Stimulated activated CD8-positive, alpha-beta memory T cell treated with anti-CD3 and anti-CD28 coated beads, Interleukin-12 subunit alpha, Interleukin-12 subunit beta, amount 100 ng/mL, for 1 hour (primary cell): ENCODE measurements at places on chromosomes 13 and 19.

GRCh38 chr19:54451331-54451871, 2.4 kb downstream of the LENG8 start:
- no peak for DNase-seq

- no peak for DNase-seq
These were observed 69.8 kb downstream of the KCNRG start for GRCh38 chr13:50085063-50085462.

DNA sequence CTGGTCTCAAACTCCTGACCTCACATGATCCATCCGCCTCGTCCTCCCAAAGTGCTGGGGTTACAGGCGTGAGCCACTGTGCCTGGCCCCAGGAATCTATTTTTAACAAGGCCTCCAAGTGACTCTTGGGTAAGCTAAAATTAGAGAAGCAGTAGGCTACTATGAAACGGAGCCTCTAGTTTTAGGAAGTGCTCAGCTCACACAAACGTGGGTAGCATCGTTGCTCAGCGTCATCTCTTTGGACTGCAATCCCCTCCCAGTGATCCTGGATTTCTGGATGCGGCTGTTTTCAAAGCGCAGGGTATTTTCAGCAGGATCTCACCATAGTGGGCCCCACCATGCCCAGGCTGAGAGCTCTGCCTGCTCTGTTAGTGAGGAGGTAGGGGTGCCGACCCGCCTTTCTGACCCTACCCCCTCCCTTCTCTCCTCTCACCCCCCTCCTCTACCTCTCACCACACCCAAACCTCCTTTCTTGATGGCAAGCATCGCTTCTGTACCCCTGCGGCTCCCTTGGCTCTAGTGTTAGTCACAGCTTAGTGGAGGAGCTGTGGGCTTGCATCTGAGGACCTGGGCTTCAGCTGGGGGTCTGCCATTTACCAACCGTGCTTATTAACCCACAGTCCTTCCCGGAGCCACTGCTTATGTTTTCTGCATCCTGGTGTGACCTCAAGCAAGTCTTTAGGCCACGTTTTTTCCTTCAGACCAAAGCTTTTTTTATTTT, 34.2 kb downstream of the GJA3 start:
- no peak for DNase-seq

DNA sequence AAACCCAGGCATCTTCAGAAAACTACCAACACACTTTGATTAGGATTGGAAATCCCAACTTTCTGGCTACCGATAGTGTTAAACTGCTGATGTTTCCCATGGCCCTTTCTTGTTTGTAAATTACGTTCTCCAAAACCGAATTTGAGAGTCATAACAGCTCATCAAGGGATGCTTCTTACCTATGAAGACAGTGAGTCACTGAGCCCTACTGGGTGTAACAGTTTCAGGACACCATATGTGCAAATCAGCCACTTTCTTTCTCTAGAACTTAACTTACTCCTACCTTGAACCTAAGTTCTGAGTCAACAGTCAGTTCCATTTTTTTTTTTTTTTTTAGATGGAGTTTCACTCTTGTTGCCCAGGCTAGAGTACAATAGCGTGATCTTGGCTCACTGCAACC, 410.1 kb upstream of the TSHZ3 start:
- DNase-seq = no peak

GRCh38 chr13:43528992-43529391, 257.8 kb downstream of the ENOX1 start:
- DNase-seq = no peak

GRCh38 chr13:111927181-111927540, 139.8 kb upstream of the SOX1 start:
- DNase-seq = no peak

DNA sequence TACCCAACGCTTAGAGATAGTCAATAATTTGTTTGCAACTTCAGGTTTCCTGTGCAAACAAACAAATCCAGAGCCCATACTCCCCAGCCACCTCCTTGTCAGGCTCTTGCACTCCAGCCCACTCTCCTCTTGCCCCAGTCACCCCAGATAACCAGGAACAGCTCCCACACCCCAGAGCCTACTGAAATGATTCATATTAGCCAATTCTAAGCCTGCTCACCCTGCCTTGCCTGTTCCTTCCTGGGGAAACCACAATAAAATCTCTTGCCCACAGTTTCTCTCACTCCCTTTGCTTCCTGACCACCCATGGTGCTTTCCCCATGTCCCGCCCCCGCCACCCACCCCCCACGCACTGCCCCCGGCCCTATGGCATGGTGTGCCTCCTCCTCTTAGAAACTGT, 3.8 kb upstream of the ACTL9 start:
- DNase-seq = peak; percentile 12

DNA sequence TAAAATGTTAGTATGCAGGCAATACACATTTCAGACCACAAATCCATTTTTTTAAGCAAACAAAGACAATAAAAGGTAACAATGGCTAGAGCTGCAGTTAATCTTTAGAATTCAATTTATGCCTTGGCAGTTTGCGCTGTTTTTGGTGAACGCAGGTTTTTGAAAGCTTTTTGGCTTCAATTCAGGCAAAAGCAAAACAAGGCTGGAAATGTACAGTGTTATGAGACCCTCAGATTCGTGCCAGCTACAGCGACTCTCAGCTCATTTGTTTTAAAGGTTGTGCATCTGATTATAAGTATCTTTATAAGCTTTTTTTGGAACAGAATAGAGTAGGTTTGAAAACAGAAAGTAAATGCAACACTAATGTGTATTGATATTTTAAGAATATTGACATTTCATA, 63.6 kb upstream of the SOX1 start:
- DNase-seq = no peak

- no peak for DNase-seq
These were observed 238.0 kb downstream of the GGACT start for GRCh38 chr13:100350601-100351000.

- no peak for DNase-seq
These were observed 472.0 kb downstream of the COG6 start for GRCh38 chr13:40127476-40127875.

DNA sequence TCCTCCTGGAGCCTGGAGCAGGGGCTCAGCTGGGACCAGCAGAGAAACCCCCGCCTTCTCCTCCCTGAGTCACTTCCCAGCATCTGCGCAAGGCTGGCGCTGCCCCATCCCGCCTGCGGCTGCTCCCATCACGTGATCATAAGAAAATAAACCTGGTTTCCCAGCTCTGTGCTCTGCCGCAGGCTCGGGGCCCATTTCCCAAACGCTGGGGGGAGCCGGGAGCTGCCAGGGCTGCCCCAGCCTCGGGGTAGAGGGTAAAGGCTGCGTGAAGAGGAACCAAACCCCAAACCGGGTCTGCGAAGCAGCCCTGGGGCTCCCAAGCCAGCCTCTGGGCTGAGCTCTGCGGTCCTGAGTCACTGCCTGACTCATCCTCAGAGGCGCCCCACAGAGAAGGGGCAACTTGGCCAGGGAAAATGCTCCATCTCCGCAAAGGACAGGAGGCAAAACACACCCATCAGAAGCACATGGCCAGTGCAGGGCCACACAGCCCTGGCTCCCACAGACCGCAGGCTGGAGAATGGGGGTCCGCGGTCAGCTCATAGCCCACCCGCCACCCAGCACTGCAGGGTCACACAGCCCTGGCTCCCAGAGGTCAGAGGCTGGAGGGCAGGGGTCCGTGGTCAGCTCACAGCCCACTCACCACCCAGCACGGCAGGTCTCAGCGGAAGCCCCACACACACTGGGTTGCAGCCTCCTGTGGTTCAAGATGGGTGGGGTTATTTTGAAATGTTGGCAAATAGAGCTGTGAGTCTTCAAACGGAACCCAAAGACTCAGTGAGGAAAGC, 67.1 kb downstream of the RASA3 start:
- DNase-seq = peak; percentile 60

GRCh38 chr13:31093145-31093885, 68.4 kb downstream of the HSPH1 start:
- DNase-seq = no peak

DNA sequence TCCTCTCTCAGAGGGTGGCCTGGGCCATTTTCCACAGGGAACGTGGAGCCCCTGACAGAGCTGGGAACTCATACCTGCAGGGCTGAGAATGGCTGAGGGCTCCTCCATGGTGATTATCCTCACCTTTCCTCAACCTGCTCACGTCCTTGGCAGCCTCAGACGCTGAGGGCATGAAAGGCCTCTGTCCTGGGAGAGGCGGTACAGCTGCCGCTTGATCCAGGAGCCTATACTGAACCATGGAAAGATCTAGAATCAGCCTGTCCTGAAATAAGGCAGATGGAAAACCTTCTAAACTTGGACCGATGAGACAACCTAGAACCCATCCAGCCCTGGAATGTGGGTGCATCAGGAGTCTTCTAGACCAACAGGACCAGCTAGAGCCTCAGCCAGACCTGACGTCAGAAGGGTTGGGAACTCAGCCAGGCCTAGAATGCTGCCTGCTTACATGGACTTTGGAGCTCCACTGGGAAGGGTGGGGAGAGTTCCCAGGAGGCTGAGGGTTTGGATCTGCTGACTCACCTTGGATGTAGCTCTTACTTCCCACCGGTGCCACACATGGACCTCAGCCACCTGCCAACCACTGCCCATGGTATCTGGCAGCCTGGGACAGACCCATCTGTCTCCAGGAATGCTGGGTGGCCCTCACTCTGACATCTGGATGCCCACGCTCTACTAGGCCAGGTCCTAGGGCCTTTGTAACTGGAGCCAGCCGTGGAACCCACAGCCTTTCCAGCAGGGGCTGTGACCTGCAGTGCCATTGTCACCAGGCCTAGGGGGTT, 7.5 kb downstream of the KCTD15 start:
- no peak for DNase-seq

DNA sequence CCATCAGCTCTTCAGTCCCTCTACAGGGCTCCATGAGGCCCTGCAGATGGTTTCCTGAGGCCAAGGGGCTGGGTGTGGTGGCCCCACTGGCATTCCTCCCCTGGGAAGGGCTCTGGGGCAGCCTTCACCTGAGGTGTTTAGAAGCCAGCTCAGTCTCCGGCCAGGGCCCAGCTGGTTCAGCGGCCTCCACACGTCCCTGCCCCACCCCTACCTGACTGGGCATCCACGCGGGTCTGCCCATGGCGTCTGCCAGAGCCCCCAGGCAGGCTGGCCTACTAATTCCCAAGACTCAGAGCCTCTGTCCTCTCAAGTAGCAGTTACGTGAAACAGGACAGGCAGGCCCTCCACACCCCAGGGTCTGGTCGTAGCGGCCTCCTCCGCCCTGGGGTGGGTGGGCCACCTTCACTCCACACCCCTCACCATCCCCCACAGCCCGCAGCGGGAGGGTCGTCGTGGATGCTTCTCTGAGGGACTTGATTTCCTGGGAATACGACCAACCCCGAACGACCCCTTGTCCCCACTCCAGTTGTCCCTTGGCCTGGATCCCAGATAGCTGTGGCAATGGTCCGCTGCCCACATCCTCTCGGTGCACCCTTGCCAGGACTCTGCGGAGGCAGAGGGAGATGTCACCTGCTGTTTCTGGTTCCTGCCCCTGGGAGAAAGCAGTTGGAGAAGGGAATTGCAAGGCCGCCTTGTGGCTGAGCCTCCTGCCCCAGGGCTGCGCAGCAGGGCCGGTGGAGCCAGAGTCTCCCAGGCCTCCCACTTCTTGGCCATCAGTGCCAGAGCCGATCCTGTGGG, 24.3 kb downstream of the CAPN12 start:
- DNase-seq = no peak

DNA sequence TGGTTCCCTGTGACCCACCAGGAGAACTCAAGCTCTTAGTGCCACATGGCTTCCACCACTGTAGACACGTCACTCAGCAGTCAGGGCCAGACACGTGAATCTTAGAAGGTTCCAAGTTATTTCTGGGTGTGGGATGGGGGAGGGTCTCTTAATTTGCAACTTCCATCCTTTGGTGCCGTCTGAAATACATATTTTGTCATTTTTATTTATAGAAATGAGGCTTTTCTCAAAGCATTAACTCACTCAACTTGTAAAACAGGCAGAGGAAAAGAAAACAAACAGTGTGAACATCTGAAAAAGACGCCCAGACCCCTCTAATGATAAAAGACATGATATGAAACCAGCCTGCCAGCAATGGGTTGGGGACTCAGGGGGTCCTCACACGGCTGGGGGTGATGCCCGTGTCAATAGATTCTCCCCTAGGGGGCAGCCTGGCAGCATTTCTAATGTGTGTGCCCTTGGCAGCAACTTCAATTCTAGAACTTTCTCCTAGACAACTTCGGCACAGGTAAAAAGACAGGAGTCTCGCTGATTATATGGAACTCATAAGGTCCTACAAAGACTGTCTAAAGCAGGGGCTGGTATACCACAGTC, 15.4 kb downstream of the PIP5K1C start:
- DNase-seq = no peak

GRCh38 chr19:7242601-7243258, 51.5 kb downstream of the INSR start:
- DNase-seq = no peak

DNA sequence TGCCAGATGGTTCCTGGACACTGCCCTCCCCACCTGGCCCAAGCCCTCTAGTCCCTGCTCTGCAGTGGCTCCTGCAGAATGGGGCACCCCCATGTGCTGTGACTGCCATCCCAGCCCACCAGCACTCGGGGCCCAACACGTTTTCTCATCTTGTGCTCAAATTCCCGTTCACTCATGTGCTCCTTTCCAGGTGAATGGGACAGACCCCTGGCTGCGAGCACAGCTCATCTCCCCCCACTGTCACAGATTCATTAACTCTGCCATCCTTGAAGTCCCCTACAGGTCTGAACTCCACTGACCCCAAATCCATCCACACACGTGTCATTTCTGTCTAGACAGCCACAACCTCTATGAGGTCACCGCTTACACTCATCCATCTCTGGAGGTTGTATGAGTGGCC, 23.6 kb downstream of the TUBA3C start:
- DNase-seq = no peak

DNA sequence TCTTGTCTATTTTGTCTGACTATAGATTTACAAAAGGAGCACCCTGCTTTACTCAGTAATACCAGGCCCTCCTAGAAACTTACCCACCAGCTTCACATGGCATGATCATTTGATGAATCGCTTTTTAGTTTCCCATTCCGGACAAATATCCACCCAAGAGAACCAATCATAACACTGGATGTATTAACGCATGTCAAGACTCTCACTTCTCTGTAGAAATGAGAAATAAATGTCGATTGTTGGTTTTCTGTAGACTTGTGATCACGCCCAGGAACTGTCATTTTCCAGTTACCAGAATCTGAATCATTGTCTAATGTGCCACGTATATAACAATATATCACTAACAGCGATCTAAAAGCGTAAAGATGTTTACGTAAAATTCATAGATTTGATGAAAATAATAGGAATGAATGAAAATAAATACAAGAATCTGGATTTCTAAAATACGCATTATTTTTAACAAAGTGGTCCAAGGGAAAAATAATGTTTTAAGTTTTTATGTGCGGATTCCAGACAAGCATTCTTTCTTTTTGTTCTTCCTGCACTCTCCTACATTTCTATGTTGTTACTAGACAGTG, 14.0 kb downstream of the CDX2 start:
- DNase-seq = no peak

DNA sequence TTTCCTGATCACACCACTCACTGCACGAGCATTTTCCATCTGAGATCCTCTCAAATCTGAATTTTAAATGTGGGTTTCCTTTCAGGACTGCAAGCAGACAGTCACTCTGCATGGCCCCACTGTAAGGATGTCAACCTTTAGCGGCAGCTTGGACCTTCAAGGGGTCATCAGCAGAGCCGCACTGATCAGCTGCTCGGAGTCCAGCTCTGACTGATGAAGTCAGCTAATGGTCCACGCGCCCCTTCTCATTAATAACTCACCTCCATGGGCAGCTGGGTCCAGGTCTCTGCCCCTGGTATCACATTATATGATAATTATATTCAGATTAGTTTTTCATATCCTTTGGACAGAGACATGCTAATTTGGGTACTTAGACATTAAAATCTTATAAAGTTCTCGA, 36.1 kb upstream of the PDCD5 start:
- no peak for DNase-seq

GRCh38 chr19:2150794-2151338, 500 bp downstream of the AP3D1 start:
- no peak for DNase-seq

GRCh38 chr13:44749906-44750305, 173.8 kb upstream of the TSC22D1 start:
- DNase-seq = no peak
